Ovary (tissue), 10 donors: ENCODE measurements at places on chromosomes 6 and 20. TPM values are rescaled to one million over a fixed set of nuclear protein-coding genes. Genes with fewer than 3 reads are reported as not detected.

The RSPH9 gene
- 0.70 TPM for polyA plus RNA-seq

The UST gene
- polyA plus RNA-seq: 11.8 TPM

The TRDN gene
- polyA plus RNA-seq: 0.12 TPM

The NFATC2 gene
- polyA plus RNA-seq: 6.7 TPM

The ZSCAN23 gene
- polyA plus RNA-seq: 2.0 TPM

The NANP gene
- polyA plus RNA-seq: 1.9 TPM

The PRPH2 gene
- polyA plus RNA-seq: 2.0 TPM

The LY6G6F gene
- polyA plus RNA-seq: not detected

The FGD2 gene
- polyA plus RNA-seq: 2.3 TPM
